H54 (cell line): ENCODE measurements at places on chromosomes 5 and 9.
A peak's percentile ranks its signal among the peaks of the same experiment; 100 is the strongest.

GRCh38 chr9:13816837-13817236 lies 497.1 kb downstream of the NFIB start:
- no peak for DNase-seq

DNA sequence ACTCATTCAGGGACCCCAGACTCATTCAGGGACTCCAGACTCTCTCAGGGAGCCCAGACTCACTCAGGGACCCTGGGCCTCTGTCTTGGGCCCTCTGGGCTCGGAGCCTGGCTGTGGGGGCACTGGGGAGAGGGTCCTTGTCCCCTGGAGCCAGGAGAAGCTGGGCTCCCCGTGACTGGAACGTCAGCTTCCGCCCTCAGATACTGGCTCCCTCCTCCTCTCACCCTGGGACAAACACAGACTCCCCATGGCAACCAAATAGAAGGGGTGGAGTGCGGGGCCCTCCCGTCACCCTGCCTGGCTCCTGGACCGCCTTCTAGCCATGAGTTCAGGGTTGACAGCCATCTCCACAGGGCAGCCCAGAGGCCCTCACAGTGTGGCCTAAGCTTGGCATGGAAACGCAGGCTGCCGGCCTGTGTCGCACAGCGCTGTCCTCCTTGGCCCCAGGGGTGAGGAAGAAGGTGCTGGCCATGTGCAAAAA lies 27.6 kb downstream of the ZDHHC11B start:
- peak; percentile 3 for DNase-seq

DNA sequence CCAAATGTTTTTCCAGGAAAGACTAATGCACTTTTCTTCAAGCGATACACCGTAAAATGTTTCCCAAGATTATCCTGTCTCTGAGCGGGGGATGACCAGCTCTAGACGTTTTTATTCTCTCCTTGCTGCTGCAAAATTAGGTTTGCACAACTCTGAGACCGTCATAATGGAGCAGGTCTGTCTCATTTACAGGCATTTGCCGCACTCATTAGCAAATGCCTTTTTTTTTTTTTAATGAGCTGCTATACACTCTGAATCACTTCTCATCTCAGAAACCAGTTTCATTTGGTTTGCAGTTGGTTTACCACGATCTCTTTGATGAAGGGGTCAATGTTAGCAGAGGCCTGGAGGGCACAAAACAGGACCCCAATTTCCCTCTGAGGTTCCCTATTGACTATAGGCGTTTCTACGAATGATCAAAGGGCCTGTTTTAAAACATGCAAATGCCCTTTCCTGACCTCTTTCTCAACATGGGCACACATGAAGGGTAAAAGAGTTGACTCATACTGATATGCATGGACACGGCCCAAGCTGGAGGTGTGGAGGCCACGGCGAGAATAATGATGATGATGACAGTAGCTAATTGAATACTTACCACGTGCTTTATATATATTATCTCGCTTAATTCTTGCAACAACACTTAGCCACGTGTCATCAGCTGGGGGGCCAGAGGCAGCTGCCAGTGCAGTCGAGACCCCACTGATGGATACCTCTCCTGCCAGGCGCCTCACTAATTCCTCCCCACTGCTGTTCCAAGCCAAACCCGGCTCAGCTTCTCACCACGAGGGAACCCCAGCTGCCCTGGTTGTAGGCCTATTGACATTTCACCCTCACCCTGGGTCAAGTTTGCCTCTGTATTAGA lies 89.9 kb upstream of the PTCH1 start:
- DNase-seq: no peak

DNA sequence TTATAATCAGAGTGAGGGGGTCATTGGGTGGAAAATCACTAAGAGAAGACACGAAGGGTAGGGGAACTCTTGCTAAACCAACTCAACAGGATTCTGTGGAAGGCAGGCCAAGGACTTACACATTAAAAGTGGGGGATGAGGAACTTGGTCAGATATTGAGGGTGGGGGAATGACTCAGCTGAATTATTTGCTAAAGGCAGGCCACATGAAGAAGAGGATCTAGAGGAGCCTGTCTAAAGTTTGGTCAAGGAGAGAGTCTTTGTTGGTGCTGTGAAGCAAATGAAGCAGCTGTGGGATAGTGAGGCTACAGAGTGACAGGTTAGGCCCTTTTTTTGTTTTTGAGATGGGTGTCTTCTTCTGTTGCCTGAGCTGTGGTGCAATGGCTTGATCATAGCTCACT lies 63.9 kb upstream of the SPRY4 start:
- DNase-seq: no peak

DNA sequence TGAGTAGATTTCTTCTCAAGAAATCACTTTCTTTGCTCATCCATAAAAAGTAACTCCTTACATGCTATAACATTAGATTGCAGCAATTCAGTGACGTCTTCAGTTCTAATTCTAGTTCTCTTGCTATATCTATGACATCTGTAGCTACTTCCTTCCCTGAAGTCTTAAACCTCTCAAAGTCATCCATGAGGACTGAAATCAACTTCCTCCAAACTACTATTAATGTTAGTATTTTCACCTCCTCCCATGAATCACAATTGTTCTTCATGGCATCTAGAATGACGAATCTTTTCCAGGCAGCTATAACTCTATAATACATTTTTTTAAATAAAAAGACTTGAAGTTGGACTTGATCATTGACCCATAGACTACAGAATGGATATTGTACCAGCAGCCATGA lies 46.2 kb upstream of the PRRC1 start:
- DNase-seq: no peak

DNA sequence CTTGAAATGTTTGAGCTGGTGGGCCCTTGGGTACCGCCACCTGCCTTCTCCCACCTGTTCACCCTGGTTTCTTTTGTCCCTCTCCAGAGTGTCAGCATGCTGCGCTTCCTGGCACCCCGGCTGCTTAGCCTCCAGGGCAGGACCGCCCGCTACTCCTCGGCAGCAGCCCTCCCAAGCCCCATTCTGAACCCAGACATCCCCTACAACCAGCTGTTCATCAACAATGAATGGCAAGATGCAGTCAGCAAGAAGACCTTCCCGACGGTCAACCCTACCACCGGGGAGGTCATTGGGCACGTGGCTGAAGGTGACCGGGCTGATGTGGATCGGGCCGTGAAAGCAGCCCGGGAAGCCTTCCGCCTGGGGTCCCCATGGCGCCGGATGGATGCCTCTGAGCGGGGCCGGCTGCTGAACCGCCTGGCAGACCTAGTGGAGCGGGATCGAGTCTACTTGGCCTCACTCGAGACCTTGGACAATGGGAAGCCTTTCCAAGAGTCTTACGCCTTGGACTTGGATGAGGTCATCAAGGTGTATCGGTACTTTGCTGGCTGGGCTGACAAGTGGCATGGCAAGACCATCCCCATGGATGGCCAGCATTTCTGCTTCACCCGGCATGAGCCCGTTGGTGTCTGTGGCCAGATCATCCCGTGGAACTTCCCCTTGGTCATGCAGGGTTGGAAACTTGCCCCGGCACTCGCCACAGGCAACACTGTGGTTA lies 3.3 kb downstream of the ALDH1B1 start:
- DNase-seq: no peak

- DNase-seq: no peak
Observed at GRCh38 chr9:112288029-112288428, 45.4 kb downstream of the PTBP3 start.

DNA sequence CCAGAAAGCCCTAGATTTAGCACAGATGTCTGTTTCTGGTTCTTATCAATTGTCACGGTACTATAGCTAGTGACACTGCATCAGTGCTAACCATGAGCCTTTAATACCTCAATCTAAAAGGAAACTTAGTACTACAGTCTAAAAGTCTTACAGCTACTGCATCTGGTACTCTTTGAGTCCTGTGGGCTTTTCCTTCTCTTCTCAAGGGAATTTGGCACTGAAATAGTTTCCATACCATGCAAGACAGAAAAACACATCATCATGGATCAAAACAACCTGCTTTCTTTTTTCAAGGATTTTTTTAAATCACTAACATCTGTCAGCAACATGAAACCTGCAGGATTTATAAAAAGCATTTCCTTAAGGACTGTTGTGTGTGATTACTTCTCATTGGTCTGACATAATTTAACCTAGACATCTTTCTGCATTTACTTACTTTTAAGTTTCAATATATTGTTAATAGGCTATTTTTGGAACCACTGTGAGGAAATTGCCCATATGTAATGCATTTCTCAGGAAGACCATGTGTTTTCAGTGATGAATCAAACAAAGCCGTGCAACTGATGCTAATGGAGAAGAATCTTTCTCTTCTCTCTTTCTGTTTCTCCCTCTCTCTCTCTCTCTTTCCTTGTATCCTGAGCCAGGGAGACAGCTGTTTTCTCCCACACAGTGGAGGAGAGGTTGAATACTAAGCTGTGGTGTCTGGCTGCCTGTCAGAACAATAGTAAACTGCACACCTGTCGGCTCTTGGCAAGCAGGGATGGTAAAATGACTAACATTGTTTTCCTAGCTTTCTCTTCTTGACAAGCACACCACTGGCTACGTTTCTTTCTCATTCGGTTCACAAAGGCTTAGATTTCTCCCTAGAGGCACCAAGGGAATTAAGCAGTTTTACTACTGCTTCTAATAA lies 273.4 kb downstream of the CSNK1G3 start:
- no peak for DNase-seq

- DNase-seq: no peak
Observed at GRCh38 chr5:57575839-57576238, 93.2 kb upstream of the ACTBL2 start.

DNA sequence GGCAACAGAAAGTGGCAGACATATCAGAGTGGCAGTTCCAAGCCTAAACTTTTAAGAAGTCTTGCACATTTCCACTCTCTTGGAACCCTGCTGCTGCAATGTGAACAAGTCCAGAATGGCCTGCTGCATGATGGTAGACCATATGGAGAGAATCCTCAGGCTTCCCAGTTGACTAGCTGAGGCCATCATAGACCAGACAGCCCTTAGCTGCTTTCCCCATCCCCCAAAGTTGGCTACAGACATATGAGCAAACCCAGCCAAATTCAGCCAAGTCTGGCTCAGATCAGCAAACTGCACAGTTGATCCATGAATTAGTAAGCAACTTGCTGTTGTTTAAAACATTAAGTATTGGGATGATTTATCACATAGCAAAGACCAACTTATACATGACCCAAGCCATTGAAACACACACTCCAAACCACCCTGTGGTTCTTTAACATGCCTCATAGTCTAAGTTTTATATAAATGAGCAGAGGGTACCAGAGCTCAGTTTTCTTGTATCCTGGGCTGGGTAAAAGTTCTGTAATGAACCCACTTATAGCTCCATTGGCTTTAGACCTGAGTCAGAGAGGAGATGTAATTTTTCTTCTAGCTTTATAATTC lies 19.9 kb downstream of the PPP3R2 start:
- no peak for DNase-seq

GRCh38 chr5:147504011-147504410 lies 5.9 kb downstream of the DPYSL3 start:
- DNase-seq: no peak

- peak; percentile 68 for DNase-seq
Observed at GRCh38 chr9:109903515-109904138, 123.6 kb downstream of the PALM2AKAP2 start.

DNA sequence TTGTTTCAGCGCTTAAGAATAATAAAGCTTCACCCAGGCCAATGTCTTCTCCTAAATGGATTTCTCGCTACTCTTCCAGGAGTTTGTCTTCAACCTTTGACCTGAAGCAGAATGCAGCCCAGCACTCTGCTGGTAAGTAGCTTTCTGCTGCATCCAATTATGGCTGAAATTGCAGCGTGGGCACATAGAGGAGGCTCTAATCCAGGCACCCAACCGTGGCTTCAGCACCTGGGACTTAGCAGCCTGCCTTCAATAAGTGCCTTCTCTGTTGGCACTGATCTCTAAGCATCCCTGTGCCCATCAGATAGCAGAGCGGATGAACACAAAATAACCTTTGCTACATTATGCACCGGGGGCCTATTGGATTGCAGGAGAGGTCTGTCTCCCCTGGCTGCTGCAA lies 105.2 kb downstream of the TRIM32 start:
- no peak for DNase-seq

- DNase-seq: no peak
Observed at GRCh38 chr5:177133853-177134696, 502 bp downstream of the NSD1 start.

GRCh38 chr9:111050819-111051218 lies 12.5 kb upstream of the LPAR1 start:
- DNase-seq: no peak

DNA sequence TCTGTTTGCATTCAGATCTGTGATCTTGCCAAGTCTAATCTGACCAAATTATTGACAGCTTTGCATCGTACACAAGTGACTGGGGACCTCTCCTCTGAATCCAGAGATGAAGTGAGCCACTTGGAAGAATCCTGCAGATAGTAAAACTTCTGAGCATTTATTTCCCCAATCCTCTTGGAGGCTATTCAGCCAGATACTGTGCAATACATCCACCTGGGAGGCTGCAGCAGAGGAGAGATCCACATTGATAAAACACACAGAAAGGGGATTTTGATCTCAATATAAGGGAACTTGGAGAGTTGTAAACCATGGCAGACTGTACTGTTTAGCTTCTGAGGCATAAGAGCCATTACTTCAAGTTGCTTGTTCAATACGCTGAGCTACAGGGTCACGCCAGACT lies 654.6 kb downstream of the MTRR start:
- DNase-seq: no peak

- no peak for DNase-seq
Observed at GRCh38 chr9:880725-881124, 39.2 kb downstream of the DMRT1 start.

DNA sequence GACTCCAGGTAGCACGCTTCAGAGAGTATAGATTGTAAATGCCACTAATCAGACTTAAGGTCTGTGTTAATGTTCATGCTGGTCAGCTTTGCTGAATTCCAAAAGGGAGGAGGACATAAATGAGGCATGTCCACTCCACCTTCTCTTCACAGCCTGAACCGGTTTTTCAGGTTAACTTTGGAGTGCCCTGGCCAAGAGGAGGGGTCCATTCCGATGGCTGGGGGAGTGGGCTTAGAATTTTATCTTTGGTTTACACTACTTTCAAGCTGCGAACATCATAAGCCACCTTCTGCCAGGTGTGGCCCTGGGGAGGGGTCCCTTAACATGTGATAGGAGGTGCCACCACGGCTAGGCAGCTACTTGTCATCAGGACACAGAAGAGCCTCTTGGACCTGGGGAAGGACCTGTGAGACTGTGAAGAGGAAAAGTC lies 24.2 kb downstream of the ABO start:
- no peak for DNase-seq

DNA sequence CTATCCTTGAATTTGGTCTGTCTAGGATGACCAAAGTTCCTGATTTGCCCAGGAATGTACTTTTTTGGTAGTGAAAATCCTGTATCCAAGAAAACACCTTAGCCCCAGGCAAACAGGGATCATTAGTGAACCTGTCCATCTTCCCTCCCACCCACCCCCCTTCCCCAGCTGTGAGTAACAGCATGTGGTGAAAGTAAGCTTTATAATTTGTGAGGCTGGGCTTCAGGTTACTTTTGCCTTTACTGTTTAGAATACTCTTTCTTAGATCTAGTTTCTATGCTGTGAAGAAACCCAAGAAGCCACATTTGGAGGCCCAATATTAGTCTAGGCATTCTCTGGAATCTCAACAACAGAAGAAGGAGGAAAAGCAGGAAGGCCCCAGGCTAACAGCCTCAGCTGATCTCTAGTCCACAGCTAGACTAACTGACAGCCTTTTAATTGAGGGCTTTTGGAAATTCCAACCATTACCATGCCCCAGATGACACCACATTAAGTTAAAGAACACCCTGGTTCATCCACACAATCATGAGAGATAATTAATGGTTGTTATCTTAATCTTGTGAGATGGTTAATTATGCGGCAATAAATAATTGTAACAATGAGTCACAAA lies 703.0 kb upstream of the NUDT12 start:
- no peak for DNase-seq
